ENCODE measurements at places on chromosomes 5 and 9.

DNA sequence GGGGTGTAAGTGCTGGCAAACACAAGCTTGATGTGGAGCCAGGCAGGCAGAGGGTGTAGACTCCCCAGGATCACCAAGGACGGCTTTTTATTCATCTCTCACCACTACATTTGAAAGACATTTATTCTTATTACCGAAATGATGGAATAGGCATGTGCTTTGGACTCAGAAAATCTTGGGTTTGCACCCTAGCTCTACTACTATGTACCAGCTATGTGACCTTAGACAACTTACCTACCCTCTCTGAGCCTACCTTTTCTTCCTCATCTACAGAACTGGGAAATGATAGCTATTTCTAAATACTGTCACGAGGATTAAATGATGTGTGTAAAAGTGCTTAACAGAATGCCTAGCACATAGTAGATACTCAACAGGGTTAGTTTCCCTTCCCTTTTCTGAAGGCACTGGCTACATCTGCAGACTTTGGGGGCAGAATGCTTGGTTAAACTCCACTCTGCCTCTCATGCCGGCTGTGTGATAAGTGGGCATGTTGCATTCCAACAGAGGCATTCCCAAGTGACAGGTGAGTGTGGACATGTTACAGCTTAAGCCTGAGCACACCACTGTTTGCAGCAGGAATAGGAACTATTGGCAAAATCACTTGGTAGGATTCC lies 94.8 kb downstream of the SLC1A3 start:
- DNase-seq: no peak

- no peak for DNase-seq
Observed at GRCh38 chr5:493758-494157, 30.5 kb downstream of the SLC9A3 start.

DNA sequence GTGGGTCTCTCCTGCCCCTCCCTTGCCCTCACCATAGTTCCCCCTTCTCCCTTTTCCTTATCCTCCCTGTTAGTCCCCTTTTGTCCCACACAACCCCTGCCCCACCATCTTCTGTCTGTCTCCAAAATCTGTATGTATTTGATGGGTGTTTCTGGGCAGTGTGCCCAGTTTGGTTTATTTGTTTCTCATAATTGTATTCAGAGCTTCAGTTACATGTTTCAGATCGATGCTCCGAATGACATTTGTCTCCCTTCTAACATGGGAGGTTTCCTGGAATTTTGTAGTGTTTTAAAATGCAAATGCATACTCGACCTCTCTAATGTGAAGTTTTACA lies 22.2 kb downstream of the FBXL7 start:
- no peak for DNase-seq

DNA sequence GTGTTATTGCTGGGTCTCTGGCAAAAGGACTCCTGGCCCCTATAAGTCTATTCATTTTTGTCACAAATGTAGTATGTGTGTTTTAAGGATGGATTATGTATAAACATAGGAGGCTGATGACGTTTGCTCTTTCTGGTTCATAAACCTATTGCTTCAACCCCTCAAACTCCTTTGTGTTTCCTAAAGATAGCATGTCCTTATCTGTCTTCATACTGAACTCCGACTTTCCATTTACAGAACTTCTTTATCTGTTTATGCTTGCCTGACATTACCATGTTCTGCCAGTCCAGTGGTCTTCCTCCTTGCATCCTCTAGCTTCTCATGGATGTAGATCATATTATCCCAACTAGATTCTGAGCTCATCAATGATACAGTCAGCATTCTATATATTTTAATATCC lies 46.1 kb downstream of the ARHGEF28 start:
- DNase-seq: no peak

- DNase-seq: no peak
Observed at GRCh38 chr9:114001794-114002261, 76.3 kb downstream of the AMBP start.

GRCh38 chr9:85056203-85056572 lies 386.7 kb downstream of the NTRK2 start:
- no peak for DNase-seq

DNA sequence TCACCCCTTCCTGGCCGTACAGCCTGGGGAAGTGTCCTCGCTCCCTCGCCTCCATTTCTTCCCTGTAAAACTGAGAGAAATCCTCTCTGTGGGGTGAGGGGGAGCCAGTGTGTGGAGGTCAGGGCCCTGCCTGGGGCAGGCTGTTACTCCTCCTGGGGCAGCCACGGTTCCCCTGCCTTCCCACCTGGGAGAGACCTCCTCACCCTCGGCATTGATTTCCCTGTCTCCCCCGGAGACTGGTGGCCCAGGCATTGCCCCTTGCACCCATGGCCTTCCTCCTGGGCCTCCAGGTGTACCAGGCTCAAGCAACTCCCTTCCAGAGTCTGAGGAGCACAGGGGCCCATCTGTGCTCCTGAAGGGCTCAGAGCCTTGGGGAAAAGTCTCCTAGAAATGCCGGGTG lies 75.6 kb upstream of the RNU6ATAC start:
- no peak for DNase-seq

DNA sequence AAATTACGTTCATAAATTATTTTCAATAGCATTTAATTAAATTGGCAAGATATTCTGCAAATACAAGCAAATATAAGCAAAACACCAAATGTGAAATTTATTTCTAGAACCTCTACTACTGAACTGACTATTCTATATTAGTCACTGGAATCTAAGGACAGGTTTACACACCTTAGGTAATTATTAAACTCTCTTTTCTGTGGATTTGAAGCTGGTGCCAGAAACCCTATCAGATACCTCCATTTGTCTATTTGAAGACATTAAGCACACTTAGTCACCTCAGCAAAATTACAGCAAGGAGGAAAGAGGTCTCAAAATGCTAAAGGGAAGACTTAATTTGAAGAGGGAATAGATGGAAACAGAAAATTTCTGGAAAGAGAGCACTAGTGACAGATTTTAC lies 83.4 kb downstream of the CPLANE1 start:
- DNase-seq: no peak

GRCh38 chr9:6689893-6690674 lies 44.6 kb upstream of the GLDC start:
- no peak for DNase-seq

DNA sequence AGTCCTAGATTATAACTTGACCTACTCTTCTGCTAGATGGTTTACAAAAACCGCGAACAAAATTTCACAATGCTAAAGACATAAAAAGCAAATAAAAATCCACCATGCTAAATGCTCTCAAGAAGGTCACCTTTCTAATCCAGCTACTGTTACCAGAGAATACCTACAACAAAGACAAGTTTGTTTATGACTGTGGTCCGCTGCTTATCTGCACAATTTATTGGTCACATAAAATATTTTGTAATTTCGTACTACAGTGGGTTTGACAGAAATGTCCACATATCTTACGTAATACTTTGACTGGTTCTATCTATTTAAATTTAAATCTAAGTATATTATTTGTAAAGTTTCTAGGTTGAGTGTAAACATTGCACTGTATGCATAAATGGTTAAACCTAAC lies 257.6 kb upstream of the ZNF608 start:
- DNase-seq: no peak
